Activated CD4-positive, alpha-beta memory T cell treated with anti-CD3 and anti-CD28 coated beads, Interleukin-2, amount 10 ng/mL, durations not matched to agents 7 days and 5 days (primary cell): ENCODE measurements at places on chromosomes 13 and 19.

DNA sequence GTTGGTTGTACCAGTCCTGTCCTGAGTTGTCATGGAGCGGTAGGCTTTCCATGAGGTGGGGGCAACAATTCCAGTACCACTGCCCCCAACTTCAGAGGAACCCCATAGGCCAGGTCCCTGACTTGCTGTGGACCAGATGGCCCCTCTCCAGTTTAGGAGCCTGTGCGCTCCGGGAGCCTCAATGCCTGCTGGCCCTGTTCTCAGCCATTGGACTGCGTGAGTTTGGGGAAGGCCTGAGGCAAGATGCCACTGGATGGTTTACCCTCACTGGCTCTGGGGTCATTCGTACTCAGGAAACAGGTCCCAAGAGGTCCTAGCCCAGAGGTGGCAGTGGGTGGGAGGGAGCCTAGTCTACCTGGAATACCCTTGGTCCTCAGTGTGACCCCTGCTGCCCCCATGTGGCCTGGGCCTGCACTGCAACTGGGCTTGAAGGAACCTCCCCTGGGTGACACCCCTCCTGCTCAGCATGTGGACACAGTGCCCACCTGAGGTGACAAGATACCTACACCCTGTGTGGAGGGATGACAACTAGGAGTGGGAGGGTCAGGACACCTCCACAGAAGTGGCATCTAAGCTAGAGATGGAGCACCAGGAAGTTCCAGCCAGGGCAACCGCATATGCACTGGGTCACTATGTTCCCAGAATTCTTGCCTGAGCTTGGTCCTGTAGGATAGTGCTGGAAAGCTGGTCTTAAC is 6.0 kb upstream of the PRR19 start:
- DNase-seq = peak; percentile 88

- no peak for DNase-seq
These were observed 37.9 kb upstream of the HTR2A start for GRCh38 chr13:46934749-46935148.

DNA sequence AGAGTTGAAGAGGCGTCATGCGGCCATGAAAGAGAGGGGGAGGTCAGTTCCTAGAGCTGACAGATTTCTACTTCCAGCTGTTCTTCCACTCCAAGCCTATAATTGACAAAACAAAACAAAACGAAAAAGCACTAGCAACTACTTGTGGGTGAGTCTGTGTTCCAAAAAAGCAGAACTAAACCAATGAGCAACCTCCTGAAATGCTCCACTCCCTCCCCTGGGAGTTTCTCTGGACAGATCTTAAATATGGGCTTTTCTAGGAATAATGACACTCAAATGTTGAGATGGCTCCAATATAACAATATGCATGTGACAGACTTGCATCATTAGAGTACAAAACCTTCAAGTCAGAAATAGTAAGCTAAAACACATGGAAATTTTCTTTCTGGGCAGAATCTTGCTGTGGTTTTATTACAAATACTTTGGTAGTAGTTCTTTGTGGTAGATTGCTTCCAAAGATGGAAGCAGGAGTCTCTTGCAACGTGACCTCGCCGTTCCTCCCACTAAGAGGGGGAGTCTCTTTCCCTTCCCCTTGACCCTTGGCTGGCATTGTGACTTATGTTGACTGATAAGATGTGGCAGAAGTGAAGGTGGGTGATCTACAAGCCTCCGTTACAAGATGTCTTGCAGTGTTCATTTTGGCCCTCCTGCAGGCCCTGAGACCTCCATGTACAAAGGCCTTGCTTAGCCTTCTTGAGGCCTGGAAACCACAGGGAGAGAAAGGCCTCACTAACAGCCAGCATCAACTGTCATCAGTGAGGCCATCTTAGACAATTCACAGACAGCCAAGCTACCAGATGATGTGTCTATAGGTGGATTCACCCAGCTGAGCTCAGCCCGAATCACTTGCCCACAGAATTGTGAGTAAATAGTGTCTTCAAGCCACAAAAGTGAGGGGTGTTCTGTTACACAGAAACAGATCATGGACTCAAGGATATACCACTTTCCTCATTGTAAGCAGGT is 173.1 kb upstream of the RFC3 start:
- DNase-seq = no peak

DNA sequence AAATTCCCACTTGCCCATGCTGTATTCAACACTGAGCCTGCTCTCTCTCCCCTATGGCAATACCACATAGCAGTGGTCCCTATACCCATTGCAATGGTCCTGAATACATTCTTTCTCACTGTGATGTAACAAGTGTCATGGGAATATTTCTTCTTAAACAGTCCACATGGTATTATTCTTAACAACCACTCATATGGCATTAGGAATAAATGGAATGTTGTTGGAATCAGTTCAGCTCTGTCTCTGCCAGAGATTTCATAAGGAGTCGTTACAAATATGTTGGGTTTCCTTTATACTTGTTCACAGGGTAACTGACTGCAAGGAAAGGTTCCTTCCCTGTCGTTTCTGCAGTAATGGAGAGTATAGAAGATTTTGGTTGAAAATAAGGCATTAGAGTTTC is 128.3 kb upstream of the SPATA13 start:
- DNase-seq = no peak

DNA sequence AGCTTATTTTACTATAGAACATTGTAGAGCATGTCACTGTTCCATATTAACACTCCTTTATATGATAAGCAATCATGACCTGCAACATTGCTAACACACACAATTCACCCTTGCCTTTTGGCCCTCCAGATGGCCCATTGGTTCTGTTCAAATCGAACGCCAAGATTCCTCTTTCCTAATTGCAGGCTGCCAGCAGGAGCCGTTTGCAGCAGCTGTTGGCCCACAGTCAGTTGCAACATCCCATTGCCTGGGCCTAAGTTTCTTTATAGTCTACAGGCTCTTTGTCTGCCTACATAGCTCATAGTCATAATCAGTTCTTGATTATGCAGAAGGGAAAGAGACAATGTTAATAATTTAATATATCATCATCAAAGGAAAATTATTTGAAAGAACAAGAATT is 37.6 kb downstream of the KCTD12 start:
- no peak for DNase-seq

- no peak for DNase-seq
These were observed 38.5 kb downstream of the FBN3 start for GRCh38 chr19:8110931-8111330.

DNA sequence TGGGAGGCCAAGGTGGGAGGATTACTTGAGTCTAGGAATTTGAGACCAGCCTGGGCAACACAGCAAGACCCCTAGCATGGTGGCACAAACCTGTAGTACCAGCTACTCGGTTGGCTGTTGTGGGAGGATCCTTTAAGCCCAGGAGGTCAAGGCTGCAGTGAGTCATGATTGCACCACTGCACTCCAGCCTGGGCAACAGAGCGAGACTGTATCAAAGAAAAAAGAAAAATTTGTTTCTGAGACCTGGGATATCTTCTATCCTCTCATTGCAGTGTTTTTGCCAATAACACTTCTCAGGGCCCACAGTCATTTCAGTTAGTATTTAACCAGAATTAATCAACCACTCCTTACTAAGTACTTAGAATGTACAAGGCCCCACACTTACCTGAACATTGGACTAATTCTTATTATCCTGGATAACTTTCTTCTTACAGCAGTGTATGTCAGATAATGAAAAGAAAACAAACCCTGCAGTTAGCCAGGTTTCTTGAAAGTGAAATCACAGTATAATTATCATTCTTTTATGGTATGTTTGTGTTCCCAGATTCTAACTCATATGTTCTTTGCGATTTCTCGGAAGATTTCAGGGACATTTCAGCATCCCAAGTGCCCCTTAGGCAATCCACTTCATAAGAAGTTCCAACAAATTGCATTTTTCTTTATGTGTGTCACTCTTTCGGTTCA is 75.6 kb upstream of the KLF5 start:
- no peak for DNase-seq

GRCh38 chr13:31001647-31002046 is 69.2 kb downstream of the TEX26 start:
- DNase-seq = no peak

DNA sequence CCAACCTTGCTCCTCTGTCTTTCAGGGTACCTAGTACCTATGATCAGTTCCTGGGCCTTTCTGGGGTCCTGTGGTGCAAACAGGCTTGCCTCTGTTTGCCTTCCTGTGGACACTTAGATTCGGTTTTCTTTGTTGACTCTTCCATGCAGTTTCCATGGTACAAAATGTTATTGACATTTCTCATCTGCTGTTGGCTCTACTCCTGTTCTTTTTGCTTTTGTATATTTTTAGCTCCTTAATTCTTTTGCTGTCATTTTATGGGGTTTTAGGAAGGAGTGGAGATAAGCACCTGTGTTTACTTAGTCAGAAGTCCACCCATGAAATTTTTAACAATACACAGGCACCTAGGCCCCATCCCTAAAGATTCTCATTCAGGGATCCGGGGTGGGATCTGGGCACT is 20.5 kb upstream of the CNMD start:
- DNase-seq = no peak

DNA sequence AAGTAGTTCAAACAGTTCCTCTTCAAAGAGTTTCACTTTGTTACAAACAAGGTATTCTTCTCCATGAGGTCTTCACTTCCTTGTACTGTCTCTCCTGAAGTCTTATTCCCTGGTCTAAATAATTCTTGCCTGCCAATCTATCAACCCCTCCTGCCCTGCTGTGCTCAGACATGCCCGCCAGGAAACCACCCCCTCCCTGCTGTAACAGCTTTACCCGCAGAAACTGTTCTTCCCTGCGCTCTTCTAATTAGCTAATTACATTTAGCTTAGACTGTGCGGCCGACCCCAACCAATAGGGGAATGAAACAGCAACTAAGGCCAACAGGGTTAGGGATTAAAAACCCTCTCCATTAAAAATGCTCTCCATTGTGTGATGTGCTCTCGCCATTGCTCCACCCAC is 46.7 kb downstream of the ZNF846 start:
- no peak for DNase-seq

DNA sequence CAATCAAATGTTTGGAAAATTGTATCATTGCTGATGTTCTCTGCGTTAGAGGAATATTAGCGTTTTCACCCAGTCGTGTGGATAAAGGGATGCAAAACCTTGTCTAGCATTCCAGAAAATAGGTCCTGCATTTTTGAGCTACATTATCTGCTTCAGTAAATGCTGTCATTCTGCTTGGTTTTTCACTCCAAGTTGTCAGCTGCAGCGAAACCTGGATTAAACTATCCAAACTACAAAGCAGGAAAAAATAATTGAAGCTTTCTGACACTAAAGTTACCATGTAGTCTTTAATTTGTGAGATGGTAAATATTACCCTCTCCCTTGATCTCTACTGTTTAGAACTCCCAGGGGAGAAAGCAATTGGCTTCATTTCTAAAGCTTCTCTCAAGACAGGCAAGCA is 1795.5 kb upstream of the PRR20A start:
- DNase-seq = no peak

DNA sequence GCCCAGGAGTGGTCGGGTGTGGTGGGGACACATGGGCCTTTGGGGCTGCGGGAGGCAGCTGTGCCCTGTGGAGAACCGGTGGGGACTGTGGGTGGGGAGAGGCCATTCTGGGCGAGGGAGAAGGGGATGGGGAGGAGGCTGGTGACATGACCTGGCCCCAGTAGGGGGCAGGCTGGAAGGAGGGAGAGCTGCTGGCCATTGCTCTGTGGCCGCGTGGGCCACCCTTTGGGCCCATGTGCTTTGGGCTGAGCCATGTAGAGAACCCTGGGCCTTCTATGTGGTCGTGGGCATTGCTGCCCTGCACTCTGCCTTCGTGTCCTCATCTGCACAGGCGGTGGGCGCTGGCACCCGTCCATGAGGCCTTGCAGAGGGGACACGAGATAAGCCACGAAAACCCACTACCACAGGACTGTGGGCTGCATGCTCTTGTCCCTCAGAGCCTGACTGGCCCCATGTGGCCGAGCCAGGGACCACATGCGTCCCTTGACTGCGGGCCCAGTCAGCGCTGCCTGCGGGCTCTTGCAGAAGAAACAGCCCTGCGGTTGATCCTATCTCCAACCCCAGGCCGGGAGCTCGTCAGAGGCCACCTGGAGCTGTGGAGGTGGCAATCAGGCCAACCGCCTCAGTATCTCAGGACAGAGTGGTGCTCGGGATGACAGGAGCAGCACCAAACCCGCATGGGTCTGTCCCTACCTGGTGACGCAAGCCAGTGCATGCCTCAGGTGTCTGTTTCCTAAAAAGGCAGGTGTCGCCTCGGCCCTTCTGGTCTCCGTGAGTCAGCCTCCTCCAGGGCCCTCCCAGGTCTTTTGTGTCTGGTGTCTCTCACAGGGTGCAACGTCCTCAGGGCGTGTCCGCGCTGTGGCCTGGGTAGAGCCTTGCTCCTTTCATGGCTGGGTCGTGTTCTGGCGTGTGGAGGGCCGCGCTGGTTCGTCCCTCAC is 14.3 kb downstream of the FZR1 start:
- DNase-seq = no peak

DNA sequence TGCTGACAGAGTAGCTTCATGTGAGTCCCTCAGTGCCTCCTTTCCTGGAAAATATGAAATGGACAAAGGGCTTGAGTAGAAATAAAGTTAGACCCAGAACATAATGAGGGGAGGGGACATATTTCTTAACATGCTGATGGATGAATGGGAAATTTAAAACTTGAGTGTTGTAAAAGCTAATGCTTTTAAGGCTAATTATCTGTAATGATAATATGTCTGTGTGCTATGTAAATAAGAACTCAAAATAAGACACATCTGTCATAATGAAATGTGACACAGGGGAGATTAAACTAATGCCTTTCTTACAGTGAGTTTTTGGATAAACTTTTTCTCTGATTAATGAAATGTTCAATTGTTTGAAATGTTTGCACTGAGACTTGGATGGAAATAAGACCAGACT is 65.8 kb upstream of the RFXAP start:
- DNase-seq = no peak

DNA sequence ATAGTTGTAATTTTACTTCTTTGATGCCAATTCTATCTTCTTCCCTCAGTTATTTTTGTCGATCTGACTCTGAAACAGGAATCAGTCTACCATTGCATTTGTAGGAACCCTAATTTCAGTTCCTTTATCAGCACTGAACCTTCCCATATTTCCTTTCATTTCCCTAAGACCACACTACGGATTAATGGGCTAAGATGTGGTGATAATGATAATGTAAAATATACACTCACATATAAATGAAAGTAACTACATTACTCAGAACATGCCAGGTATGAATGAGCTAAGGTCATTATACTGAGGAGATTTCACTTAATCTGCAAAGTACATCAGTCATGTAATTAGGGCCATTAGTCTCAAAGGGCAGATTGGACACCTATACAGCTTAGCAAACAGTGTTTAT is 60.2 kb upstream of the RFC3 start:
- no peak for DNase-seq

GRCh38 chr19:35207391-35207871 is 21.1 kb downstream of the FAM187B start:
- peak; percentile 30 for DNase-seq
